NCI-H524 (cell line): ENCODE measurements at places on chromosomes 7 and 10.

DNA sequence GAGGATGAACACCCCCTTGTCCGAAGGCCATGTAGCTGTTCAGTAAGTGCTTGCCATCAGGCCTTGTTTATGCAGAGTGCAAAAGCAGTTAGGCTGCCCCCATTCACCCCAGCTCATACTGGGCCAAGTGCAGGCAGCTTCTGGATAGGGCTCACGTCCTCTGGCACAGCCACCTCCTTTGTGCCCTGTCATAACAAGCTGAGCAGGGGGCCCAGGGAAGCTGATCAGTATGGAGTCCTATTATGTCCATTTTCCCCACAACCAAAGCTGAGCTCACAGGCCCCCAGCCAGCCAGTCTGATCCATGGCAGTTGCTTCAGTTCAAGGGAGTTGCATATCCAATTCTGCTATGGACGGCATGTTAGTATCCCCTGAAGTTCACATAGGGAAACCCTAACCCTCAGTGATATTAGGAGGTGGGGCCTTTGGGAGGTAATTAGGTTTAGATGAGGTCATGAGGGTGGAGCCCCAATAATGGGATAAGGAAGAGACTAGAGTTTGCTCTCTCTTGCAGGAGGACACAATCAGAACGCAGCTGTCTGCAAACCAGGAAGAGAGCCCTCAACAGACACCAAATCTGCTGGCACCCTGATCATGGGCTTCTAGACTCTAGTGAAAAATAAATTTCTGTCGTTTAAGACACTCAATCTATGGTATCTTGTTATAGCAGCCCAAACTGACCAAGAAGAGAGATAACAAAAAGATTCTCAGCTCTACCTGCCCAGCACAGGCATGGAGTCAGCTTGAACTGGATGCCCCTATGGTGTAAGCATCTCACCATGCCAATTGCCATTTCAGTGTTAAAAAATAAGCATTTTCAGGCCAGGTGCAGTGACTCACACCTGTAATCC, 155.9 kb downstream of the FGFR2 start:
- DNase-seq = no peak

GRCh38 chr7:134701272-134701671, 54.6 kb downstream of the BPGM start:
- peak; percentile 28 for DNase-seq

DNA sequence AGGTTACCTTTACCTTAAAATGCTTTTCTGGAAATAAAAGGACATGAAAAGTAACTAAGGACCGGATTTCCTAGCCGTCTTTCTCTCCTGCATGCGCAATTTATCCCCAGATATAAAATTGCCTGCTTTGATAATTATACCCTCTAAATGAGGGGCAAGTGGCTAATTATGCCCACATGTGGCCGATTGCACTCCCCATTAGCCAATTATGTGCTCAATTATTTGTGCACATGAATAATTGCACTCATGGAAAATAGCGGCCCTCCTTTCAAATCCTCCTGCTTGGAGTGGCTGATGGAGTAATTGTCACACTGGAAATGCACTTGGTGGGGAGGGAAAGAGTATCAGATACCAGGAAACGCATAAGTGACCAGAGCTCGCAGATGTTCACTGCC, 66.4 kb upstream of the ATRNL1 start:
- DNase-seq = peak; percentile 57

DNA sequence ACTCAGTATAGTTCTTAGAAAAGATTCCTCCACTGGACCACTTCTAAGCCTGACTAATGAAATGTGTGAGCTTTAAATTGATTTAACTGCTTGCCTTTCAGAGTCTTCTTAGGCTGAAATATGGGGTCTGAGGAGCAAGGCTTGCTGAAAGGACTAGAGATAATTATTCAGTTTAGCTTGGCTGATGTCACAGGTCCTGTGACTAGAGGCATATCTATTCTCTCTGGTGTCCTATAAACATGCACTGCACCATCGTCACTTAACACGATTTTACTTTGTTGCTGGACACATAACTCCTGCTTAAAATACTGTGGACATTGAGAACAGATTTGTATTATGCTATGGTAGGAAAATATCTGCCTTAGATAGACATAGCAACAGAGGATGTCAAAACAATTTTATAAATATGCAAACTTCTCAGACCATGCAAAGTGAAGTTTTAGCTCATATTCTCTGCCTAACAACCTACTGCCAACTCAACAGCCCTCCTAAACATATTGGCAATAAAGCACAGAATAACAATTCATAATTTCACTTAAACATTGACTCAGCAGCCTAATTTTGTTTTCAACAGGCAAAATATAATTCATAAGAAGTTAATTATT, 80.2 kb downstream of the RNF133 start:
- no peak for DNase-seq

- DNase-seq = no peak
Observed at GRCh38 chr10:30058570-30059132, 735 bp downstream of the JCAD start.

DNA sequence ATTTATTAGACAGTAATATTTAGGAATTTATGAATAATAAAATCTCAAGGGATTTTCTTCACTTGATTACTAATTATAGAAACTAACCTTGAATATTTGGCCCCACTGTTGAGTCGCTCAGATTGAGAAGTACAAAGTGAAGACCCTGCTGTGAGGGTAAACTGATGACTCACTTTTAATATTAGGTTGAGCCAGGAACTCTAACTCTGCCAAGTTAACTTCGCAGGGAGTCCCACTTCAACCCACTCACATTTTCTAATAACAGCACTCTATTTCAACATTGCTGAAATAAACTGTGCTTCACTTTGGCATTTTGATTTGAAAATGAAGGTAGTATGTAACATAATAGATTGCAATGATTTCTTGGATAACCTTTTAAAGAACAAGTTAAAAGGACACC, 200.7 kb downstream of the POLR1F start:
- DNase-seq = no peak

DNA sequence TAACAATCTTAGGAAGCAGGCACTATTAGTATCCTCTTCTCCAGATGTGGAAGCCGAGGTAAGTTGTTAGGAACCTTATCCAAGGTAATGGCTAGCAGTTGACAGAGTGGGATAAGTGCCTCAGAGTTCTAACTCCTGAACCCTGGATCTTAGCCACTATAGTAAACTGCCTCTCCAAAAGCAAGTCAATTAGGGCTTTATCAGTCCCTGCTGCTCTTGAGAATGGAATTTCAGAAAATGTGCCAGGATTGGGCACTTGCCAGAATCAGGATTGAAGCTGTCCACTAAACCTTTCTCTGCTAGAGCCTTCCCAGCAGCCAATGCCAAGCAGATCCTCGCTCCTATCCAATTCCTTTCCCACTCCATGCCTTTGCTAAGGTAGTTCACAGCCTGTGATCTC, 777.5 kb upstream of the POM121L12 start:
- no peak for DNase-seq
